Fibroblast of skin of left quadriceps (primary cell): ENCODE measurements at places on chromosomes 2 and 18.

DNA sequence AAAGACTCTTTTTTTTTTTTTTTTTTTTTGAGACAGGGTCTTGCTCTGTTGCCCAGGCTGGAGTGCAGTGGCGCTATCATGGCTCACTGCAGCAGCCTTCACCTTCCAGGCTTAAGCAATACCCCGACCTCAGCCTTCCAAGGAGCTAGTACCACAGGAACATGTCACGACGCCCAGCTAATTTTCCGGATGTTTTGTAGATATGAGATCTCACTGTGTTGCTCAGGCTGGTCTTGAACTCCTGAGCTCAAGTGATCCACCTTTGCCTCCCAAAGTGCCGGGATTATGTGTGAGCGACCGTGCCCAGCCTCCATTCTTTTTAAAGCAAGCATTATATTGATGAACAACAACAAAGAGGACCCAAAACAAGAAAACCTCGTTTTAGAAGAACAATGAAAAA, 307.1 kb upstream of the ID2 start:
- DNase-seq: no peak

GRCh38 chr2:214265991-214266489, 144.8 kb upstream of the VWC2L start:
- DNase-seq: no peak

DNA sequence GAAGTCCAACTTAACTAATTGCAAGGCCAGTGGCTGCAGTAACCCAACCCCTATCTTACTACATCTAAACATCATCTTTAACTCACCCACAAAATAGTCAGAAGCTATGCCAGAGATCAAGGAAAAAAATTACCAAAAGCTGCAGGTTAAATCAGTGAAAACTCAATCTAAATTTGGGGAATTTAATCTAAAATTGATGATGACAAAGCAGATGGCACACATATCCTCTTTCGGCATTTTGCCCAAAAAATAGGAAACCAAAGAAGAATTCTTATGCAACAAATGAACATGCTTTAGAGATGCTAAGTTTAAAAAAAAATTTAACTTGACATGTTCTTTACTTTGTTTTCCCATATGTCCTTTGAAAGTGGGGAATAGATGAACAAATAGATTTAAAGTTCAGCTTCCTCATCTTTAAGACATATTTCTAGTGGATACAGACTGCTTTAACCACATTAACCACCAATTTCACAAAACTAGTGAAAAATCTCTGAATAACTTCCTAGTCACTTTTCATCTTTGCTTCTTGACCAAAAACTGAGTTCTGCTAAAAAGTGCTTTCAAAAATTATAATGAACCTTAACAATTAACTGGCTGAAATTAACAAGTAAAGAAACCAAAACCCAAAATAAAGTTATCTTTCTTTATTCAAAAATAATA, 74.3 kb upstream of the CCDC150 start:
- no peak for DNase-seq

DNA sequence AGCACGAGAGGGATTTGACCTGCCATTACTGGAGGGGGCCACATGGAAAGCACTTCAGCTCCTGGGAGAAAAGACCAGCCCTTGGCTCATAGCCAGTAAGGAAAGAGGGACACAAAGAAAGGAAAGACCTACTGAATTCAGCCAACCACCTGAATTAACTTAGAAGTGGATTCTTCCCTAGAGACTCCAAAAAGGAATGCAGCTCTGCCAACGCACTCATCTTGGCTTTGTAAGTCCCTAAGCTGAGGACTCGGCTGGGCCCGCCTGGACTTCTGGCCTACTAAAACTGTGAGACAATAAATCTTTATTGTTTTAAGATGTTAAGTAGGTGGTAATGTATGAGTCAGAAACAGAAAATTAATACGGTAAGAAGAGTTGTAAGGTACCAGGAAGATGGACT, 11.5 kb downstream of the ATF2 start:
- DNase-seq: no peak
